Activated T-helper 1 cell treated with anti-CD3 and anti-CD28 coated beads, Interleukin-12 subunit alpha, Interleukin-12 subunit beta, Interleukin-2, Interleukin-4 antibody, amounts not matched to agents 30 ng/mL and 10 ng/mL and 1 ng/mL, durations not matched to agents 14 hours and 24 hours and 36 hours (primary cell): ENCODE measurements at places on chromosomes 12 and 14. TPM values are rescaled to one million over a fixed set of nuclear protein-coding genes. Genes with fewer than 3 reads are reported as not detected.

The ART4 gene
- total RNA-seq, result not detected in 2 replicates

The RNASE7 gene
- not detected in 2 replicates for total RNA-seq

The GALNT16 gene
- total RNA-seq, result 0.02 and 0.05 TPM in 2 replicates

The RNF31 gene
- 115 and 129 TPM in 2 replicates for total RNA-seq

The ANKRD52 gene
- 71.0 and 83.9 TPM in 2 replicates for total RNA-seq

The FGF23 gene
- not detected in 2 replicates for total RNA-seq

The PLXNC1 gene
- total RNA-seq, result 18.8 and 22.7 TPM in 2 replicates

The TMED8 gene
- total RNA-seq, result 28.1 and 28.4 TPM in 2 replicates

The SPIC gene
- not detected in 2 replicates for total RNA-seq

The ZNF385A gene
- 0.99 and 1.3 TPM in 2 replicates for total RNA-seq

The RAPGEF3 gene
- total RNA-seq, result 4.7 and 6.5 TPM in 2 replicates
